ENCODE measurements at places on chromosomes 7 and 10. TPM values are rescaled to one million over a fixed set of nuclear protein-coding genes. Genes with fewer than 3 reads are reported as not detected.

The PRPS1L1 gene
- not detected for polyA plus RNA-seq

DNA sequence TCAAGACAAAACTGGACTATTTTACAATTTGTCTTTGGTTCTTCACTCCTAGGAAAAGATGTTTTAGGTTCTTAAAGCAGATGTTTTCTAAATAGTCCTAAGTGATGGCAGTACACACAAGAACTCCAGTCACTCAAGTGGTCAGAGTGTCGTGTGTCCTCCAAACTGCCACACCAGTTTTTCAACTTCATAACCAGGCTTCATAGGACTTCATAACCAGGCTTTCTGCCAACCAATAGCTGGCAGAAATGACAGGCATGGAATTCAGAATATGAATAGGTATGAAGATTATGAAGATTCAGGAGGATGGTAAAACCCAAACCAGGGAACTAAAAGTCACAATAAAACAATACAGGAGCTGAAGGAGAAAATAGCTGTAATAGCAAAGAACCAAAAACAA, 721.2 kb upstream of the SEMA3D start:
- no peak overlapping the region for H3K27ac ChIP-seq
- H3K4me3 ChIP-seq: no peak overlapping the region
- H3K36me3 ChIP-seq: no peaks in the 10 kb centered on the region
- no peaks in the 10 kb centered on the region for H3K4me1 ChIP-seq
- no peak for DNase-seq
- no peaks in the 10 kb centered on the region for H3K27me3 ChIP-seq

GRCh38 chr7:90594751-90595317, 1.3 kb upstream of the CDK14 start:
- no peak for DNase-seq
- H3K36me3 ChIP-seq: no peaks in the 10 kb centered on the region
- peaks cover 14% of the 10 kb centered on the region for H3K27me3 ChIP-seq
- no peaks in the 10 kb centered on the region for H3K4me1 ChIP-seq
- H3K27ac ChIP-seq: no peak overlapping the region

DNA sequence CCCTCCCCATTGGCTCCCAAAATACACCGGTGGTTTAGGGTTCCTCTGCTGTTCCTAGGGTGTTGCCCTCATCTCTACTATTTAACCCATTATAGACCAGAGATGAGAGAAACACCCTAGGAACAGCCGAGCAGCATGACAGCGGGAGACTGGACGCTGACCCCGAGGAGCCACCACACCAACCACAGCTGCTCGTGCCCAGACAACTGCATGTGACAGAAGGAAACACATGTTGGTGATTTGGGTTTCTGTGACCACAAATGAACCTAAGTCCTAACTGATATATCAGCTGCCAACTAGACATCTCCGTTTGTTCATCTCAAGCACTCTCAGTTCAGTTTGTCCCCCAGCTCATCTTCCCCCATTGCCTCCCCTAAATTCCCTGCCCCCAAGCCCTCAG, 13.4 kb downstream of the CFAP43 start:
- no peak overlapping the region for H3K4me3 ChIP-seq
- DNase-seq: no peak
- H3K36me3 ChIP-seq: no peaks in the 10 kb centered on the region

DNA sequence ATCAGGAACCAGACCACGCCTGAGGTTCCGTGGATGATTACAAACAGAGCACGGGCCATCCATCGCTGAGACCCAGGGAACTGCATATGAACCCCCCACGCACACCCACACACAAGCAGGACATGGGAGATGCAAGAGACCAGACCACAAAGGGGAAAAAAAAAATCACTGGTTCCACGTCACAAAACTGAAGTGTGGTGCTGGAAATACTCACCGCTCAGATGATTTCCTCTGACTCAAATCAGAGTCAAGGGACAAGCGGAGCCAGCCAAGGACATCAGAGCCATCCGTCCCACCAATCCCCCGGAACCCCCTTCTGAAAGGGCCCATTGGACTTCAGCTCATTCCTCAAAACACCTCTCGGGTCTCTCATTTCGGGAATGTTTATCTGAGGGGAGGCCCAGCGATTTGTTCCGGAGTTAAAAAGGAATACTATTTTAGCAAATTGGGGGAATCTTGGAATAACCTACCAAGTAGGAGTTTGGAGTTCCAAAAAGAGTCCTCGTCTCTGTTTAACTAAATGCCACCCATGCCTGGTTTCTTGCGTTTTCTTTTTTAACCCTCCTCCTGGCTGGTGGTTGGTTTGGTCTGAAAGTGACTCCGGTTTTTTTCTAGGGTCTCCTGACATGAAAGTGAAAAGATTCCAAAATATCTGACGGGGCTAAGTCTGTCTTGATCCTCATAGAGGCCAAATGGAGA, 15.0 kb downstream of the SNX8 start:
- H3K27ac ChIP-seq: no peak overlapping the region
- no peaks in the 10 kb centered on the region for H3K27me3 ChIP-seq
- H3K4me3 ChIP-seq: no peak overlapping the region
- peak; percentile 21 for DNase-seq
- H3K4me1 ChIP-seq: peaks cover 4% of the 10 kb centered on the region
- no peaks in the 10 kb centered on the region for H3K36me3 ChIP-seq

GRCh38 chr7:119374436-119374835, 898.5 kb upstream of the KCND2 start:
- no peak overlapping the region for H3K27ac ChIP-seq
- no peaks in the 10 kb centered on the region for H3K27me3 ChIP-seq
- no peaks in the 10 kb centered on the region for H3K36me3 ChIP-seq

GRCh38 chr7:18570890-18571478, 75.4 kb downstream of the HDAC9 start:
- no peak overlapping the region for H3K4me3 ChIP-seq
- H3K4me1 ChIP-seq: no peaks in the 10 kb centered on the region
- no peak overlapping the region for H3K27ac ChIP-seq

GRCh38 chr7:89687211-89687610, 467.1 kb upstream of the STEAP1 start:
- no peaks in the 10 kb centered on the region for H3K4me1 ChIP-seq
- DNase-seq: no peak
- H3K36me3 ChIP-seq: no peaks in the 10 kb centered on the region
- H3K27me3 ChIP-seq: no peaks in the 10 kb centered on the region

The COMMD3 gene
- 87.7 TPM for polyA plus RNA-seq

DNA sequence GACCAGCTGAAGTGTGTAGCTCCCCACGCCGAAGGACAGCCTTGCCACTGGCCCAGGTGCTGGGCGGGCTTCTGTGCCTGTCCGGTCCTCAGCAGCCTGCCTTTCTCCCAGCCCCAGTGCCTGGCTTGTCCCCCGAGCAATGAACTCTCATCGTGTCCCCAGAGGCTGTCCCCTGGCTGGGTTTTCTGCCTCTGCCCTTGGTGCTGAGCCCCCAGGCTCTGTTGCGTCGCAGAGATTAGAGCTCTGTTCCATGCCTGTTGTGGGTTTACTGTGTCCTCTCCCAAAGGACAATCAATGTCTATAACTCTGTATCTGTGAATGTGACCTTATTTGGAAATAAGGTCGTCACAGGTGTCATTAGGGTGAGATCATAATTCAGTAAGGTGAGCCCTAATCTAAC, 226.1 kb upstream of the SHH start:
- no peaks in the 10 kb centered on the region for H3K36me3 ChIP-seq
- H3K27me3 ChIP-seq: no peaks in the 10 kb centered on the region
- H3K27ac ChIP-seq: no peak overlapping the region
- no peaks in the 10 kb centered on the region for H3K4me1 ChIP-seq
- DNase-seq: no peak
- H3K4me3 ChIP-seq: no peak overlapping the region

DNA sequence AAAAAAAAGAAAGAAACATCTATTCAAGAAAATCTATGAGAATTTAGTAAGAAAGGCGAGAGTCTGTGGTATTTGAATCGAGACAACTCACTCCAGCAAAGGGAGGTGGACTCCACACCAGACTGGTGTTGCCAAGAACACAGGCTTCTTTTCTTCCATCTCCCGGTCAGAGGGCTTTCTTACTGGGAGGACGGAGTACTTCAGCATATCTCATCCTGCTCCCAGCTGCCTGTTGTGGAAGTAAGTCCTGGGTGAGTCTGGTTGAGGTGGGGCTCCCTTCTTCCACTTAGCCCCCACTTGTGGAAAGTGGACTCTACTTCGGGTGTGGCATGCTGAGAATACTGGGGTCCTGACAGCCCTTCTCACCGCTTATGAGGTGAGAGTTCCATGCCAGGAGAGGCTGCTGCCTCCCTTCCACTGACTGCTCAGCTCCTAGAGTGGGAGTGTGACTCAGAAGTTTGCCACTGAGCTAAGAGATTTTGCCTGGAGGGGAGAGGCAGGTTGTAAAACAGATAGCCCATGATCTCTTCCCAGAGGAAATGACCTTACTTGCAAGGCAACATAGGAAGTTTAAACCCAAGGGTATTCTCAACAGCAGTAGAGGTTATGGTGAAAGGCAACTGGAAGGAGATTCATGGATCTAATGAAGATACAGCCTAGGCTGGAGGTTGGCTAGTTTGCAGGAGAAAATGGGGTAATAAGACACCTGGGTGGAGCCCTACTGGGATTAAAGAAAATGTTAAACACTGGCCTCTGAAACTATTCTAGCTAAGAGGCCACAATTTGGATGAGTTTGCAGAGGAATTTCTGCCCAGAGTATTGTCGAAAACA, 3.5 kb upstream of the NACAD start:
- no peaks in the 10 kb centered on the region for H3K36me3 ChIP-seq
- H3K4me3 ChIP-seq: no peak overlapping the region
- H3K27me3 ChIP-seq: no peaks in the 10 kb centered on the region
- no peak overlapping the region for H3K27ac ChIP-seq

The ZNF511 gene
- 77.6 TPM for polyA plus RNA-seq
